ENCODE measurements at places on chromosomes 12 and 14.
A peak's percentile ranks its signal among the peaks of the same experiment; 100 is the strongest.

GRCh38 chr12:17579205-17580026 is 510.6 kb downstream of the RERGL start:
- DNase-seq = peak; percentile 4

- no peak for DNase-seq
Observed at GRCh38 chr14:77284466-77284865, 13.5 kb upstream of the NGB start.

DNA sequence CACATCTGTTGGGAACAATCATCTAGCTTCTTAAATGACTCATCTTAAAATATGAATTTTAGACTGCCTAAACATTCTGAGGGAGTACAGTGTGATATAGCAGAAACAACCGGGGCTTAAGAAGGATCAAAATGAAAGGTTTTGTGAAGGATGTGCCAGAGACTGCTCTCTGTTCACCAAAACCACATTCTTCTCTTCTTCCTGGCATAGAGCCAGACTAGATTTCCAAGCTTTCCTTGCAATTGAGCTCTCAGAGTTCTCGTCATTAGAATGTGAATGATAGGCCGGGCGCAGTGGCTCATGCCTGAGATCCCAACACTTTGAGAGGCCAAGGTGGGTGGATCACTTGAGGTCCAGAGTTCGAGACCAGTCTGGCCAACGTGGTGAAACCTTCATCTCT is 94.5 kb downstream of the LRRIQ1 start:
- no peak for DNase-seq

DNA sequence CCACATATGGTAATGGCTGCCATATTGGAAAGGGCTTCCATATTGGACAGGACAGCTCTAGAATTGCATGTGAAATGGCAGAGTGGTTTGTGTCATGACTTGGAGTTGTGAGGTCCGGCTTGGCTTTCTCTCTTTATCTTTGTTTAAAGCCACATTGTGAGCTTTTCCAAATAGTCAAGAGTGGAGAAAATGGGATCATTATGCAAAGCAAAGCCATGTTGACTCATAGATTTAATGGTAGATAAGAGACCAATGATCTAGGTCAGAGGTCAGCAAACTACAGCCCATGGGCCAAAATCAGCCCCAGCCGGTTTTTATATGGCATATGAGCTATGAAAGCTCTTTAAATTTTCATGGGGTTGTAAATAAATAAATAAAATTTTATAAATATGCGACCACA is 449.1 kb downstream of the BCL11B start:
- no peak for DNase-seq

DNA sequence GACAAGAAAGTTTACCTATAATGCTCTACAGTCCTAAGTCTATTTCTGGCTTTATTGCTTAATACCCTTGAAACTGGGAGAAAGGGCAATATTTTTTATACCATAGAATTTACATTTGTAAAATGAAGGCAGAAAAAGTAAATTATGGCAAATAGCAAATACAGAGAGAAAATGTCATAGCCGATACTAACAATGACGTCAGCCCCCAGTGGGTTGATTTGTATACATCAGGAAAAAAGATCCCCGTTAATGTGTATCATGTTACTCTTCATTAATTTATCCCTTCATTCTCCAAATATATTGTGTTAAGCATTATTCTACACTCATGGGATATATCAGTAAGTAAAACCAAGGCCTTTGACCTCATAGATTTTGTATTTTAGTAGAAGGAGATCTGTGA is 445.1 kb upstream of the SYT1 start:
- DNase-seq = no peak

DNA sequence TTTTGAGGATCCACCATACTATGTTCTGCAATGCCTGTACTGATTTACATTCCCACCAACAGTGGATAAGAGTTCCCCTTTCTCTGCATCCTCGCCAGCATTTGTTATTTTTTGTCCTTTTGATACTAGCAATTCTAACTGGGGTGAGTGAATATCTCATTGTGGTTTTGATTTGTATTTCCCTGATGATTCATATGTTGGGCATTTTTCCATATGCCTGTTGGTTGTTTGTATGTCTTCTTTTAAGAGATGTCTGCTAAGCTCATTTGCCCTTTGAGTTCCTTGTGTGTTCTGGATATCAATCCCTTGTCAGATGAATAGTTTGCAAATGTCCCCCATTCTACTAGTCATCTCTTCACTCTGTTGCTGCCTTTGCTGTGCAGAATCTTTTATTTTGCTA is 49.0 kb upstream of the MSRB3 start:
- no peak for DNase-seq

GRCh38 chr12:95215949-95216348 is 1.3 kb downstream of the FGD6 start:
- DNase-seq = peak; percentile 41

DNA sequence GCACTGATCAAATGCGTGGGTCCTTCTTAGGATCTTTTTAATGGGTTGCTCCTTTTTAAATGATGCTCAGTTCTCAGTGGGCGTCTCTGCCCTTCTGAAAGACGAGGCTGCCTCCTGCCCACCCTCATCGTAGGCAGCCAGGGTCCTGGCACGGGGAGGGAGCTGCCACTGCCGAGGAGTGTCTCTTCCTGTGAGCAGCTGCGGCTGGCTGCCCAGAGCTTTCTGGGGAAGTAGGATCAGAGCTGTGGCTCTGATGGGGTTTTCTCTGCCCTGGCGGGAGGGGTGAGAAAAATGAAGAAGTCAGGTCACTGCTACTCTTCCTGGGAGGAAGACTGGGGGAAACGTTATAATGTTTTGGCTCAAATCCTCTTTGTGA is 31.1 kb upstream of the BEGAIN start:
- no peak for DNase-seq

DNA sequence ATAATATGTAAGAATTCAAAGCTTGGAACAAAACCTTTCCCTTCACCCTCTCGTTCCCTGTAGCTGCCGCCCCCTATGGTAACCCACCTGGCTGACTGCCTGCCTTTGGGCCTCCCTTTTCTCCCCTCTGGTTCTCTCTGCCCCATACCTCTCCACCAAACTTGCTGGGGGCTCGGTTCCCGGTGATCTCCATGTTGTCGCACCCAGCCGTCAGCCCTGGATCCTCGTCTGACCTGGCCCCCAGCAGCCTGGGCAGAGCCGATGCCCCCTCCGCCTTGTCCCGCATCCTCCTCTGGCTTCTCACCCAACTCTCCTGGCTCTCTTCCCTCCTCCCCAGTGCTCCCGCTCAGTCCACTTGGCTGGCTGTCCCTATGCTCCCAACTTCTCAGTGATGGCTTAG is 4.5 kb downstream of the CYP46A1 start:
- no peak for DNase-seq

DNA sequence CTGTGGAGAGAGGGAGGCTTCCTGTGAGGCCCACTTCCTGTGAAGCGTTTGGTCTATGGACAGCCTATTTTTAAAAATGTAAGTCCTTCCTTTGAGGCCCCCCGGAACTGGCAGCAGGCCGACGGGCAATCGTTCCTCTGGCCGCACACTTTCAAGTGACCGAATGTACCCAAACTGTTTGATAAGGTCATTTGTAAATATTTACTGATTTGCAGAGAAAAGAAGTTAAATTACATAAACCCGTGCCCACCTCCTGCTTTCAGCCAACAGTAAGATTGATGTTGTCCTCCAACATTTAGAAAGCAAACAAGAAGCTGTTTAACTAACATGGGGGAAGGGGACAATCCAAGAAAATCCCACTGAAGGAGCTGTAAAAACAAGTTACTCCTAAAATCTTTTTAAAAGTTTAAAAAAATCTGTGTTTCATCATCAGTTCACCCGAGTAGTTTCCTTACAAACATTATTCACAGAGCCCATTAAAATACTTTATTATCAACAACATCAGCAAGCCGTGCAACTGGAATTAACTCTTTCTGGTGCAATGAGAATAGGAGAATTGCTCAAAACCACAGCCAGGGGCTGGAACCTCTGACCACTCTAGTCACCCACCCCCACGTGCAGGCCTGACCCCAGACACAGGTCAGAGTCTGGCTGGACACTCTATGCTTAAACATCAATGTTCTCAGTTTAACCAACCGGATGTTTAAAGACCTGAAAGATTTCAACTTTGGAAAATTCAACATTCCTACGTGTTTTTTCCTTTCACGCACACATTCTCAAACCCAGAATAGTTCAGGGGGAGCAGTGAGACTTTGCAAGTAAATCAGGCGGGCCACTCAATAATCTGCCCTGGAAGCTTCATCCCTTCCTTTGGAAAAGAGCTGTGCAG is 65.3 kb downstream of the FOXN3 start:
- peak; percentile 29 for DNase-seq

DNA sequence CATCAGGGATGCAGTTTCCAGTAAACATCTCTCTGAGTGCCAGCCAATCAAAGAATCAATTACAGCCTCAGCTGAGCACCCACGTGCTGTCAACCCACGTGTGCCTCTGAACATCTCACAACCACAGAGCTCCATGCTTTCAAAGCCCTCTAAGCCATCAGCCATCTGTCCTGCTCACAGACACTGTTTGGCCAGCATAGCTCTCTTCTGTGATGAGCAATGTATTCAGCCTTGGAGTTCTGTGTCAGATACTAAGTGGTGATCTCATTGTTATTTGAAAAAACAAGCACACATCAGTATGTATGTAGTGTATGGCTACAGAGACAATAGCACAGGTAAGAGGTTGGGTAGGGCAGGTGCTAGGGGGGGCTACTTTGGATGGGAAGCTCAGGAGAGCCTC is 94.3 kb downstream of the RGS6 start:
- no peak for DNase-seq

- no peak for DNase-seq
Observed at GRCh38 chr12:2008677-2009076, 4.4 kb upstream of the DCP1B start.

- DNase-seq = no peak
Observed at GRCh38 chr14:85445151-85445795, 84.7 kb upstream of the FLRT2 start.

DNA sequence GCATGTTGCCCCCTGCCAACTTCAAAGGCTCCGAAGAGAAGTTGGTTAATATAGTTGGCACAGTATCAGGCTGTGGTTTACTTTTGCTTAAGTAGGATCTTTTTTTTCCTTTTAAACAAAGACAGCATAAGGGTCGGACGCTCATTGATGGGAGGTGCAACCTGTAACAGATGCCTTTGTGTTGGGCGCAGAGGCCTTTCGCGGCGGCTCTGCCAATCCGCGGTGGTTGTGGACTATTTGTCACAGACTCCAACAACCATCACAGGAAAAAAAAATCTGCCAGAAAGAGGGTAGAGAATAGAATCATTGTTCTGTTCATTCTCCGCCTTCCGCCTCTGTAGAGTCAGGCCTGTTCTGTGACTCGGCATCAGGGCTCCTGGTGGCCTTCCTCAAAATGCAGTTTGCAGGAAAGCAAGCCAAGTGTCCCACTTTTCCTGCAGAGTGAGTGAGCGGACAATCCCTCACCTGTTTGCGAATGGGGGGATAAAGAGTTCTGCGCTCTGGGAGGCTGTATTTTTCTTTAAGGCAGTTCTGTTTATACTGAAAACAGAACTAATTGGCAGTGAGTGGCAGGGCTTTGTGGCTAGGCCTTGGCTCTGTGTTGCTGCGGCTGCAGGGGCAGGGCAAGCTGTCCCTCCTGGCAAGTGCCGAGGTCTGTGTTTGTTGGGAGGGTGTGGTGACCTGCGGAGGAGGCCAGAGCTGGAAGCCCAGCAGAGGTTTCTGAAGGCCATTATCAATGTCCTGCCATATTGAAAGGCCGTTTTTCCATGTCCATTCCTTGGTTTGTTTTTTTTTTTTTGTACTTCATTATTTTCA is 83.0 kb upstream of the PIWIL1 start:
- DNase-seq = no peak

- DNase-seq = no peak
Observed at GRCh38 chr14:58668848-58669480, 31.2 kb downstream of the DACT1 start.

DNA sequence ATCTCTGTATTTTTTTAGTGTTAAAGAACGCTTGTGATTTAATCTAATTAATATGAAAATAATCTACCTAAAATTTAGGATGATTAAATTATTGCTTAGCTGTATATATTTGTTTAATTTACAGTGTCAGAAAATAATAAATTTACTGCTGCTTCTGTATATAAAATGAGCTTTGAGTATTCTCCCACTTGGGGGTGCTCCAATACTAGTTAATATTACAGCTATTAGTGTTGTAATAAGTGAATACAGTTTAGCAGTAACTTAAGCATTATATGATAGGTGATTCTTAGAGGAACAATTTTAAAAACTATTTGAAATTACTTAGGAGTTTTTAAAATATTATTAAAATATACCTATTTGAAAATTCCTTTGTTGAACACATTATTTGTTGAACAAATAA is 62.2 kb downstream of the PAPOLA start:
- no peak for DNase-seq

DNA sequence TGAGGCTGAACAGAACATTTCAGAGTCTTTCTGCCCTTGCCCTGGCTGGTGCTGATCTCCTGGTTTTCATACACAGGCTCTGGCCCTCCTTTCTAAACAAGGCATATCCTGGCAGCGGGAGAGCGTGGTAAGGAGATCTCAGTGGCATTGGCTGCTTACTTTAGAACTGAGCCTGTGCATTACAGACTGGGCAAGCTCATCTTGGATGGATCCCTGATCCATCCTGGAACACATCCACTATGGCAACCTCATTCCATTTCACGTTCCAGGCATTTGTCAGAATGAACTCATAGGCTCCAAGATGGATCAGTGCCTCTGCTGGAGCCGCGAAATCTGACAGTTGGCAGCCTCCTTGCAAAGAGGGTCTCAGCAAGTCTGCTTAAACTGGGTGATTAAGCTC is 224.5 kb upstream of the PELI2 start:
- no peak for DNase-seq

GRCh38 chr12:88185988-88186387 is 43.9 kb downstream of the TMTC3 start:
- no peak for DNase-seq

- DNase-seq = no peak
Observed at GRCh38 chr12:47234576-47235141, 154.9 kb upstream of the AMIGO2 start.

DNA sequence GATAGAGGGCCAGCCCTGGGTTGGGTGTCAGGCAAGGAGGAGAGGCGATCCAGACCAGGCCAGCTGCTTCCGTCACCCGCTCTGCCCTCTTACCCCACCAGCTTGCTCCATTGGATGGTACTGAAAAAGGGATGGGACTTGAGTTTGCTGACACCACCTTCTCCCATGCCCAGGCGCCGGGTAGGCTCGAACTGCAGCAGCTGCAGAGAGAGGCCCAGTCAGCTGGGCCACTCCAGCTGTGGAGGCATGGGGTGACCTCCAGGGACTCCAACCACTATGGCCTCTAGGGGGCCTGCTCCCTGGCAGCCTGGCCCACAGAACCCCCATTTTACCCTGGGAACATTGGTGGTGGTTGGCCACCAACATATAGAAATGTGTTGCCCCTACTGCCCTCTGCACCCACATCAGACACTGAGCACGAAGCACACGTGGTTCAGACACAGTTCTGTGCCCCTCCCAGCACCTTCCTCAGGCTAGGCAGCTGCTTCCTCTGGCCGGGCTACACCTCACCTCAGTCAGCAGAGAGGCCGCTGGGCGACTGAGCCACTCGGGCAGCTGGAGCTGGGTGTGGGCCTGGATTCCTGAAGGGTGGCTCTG is 16.0 kb downstream of the RPS6KL1 start:
- DNase-seq = no peak

DNA sequence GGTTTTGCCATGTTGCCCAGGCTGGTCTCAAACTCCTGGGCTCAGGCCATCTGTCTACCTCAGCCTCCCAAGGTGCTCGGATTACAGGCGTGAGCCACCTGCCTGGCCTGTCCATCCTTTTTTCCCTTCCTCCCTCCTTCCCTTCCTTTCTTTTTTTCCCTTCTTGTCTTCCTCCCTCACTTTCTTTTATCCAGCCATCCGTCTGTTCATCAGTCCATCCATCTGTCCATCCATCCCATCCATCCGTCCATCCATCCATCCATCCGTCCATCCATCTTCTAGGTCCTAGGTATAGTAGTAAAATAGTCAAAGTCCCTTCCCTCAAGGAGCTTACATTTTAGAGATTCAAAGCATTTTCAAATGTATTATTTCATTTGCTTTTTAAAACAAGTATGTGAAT is 56.8 kb downstream of the CRADD start:
- no peak for DNase-seq

Measured in A549 (cell line).